ENCODE measurements at places on chromosomes 7 and 10. TPM values are rescaled to one million over a fixed set of nuclear protein-coding genes. Genes with fewer than 3 reads are reported as not detected.

DNA sequence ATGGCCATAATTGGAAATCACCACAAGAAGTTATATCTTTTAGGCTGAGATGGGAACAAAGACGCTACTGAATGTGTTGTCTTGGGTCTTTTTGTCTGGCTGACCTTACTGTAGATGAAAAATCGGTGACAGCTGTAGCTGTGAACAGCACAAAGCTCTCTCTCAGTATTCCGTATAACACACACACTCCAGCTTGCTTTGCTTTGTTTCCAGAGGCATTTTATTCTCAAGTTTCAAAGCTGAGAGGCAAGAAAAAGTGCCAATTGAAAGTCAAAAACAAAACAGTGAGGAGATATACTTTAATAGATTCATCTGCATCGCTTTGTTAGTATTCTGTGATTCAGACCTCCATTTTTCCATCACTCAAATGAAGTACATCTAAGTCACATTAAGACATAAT lies 39.6 kb upstream of the CABCOCO1 start:
- no peak for DNase-seq

The ADAP1 gene
- total RNA-seq = 1.7 TPM

DNA sequence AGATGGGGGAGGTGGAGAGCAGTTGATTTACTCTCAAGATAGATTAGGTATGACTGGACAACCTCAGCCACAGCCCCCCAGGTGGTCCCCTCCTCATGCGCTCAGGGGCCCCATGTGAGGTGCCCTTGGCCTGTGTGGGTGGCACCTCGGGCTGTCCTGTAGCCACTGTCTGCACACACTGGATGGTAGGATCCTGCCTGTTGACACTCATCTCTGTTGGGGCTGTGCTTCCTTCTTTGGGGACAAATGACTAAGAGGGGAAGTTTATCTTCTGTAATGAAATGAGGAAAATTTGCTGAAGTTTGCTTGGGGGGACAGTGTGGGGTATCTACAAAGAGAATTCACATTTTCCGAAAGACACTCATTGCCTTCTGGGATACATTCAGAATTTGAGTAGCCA lies 53.6 kb upstream of the ANTXRL start:
- no peak for DNase-seq

- DNase-seq = peak; percentile 63
Measured at GRCh38 chr7:82036146-82036886, 266.5 kb upstream of the HGF start.

DNA sequence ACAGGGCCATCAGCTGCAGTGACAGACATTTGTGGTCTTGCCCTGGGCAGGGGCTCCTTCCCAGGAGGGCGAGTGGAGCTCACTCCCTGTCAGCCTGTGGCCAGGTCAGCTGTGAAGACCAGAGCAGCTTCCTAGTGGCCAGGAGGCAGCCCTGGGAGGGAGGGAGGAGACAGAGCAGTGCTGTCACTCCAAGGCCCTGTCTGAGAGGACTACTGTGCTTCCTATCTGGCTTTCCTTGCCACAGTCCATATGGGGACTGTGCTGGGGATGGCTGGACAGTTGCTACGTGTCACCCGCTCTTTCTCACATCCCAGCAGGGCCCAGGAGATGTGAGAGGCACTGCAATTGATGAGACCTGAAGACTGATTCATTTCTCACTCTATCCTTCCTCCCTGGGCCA lies 15.2 kb upstream of the ADCYAP1R1 start:
- no peak for DNase-seq

The LRRC4 gene
- total RNA-seq = 0.65 TPM

DNA sequence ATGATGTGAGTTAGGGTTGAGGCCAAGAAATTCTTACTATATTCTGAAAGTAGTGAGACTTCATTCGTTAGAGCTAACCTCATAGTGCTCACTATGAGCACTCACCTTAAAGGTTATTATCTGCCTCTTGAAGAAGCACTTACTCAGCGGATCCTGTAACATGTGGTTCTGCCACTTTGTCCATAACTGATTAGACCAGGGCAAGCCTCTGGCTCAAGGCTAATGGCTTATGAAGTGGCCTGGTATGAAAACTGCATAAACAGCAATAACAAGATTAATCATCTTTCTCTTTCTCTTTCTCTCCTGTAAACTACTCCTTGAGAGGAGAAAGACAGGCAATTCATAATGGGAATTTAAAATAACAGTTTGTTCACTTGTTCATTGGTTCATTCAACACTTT lies 82.8 kb downstream of the MAPK8 start:
- DNase-seq = no peak

- no peak for DNase-seq
Measured at GRCh38 chr7:147731311-147731710, 859.3 kb upstream of the C7orf33 start.

DNA sequence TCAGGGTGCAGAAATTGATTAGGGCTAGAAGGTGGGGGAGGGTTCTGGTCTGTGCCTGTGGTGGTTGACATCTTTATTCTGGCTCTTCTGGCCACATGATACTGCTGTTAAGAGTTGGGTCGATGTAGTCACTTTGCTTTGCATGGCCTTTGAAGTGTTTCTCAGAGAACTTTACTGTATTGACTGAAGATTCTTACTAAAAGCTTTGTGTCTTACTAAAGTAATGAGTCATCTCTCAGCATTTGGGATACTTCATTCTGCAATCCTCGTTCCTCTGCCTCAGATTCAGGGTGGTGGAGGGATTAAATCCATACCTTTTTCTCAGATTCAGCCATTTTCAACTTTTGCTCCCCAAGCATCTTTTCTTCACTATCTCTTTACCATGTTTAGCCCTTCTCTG lies 38.6 kb downstream of the STEAP4 start:
- no peak for DNase-seq

- DNase-seq = peak; percentile 6
Measured at GRCh38 chr7:96284835-96285234, 37.1 kb downstream of the SLC25A13 start.

- no peak for DNase-seq
Measured at GRCh38 chr7:35037211-35037525, at the start of gene DPY19L1. Gene DPY19L1 (minus strand): TSS chr7:35037485. CDS start chr7:35037394, 91 bp downstream.

GRCh38 chr10:52040486-52040885 lies 273.6 kb upstream of the DKK1 start:
- no peak for DNase-seq

The CYP3A4 gene
- total RNA-seq = not detected

The FMC1 gene
- total RNA-seq = 11.3 TPM

GRCh38 chr10:79202188-79203013 lies 133.6 kb downstream of the ZMIZ1 start:
- DNase-seq = peak; percentile 55

The NUDT13 gene
- total RNA-seq = 1.7 TPM

The EGR2 gene
- total RNA-seq = under 0.01 TPM

GRCh38 chr7:143811-144453 lies 48.4 kb upstream of the FAM20C start:
- DNase-seq = no peak

DNA sequence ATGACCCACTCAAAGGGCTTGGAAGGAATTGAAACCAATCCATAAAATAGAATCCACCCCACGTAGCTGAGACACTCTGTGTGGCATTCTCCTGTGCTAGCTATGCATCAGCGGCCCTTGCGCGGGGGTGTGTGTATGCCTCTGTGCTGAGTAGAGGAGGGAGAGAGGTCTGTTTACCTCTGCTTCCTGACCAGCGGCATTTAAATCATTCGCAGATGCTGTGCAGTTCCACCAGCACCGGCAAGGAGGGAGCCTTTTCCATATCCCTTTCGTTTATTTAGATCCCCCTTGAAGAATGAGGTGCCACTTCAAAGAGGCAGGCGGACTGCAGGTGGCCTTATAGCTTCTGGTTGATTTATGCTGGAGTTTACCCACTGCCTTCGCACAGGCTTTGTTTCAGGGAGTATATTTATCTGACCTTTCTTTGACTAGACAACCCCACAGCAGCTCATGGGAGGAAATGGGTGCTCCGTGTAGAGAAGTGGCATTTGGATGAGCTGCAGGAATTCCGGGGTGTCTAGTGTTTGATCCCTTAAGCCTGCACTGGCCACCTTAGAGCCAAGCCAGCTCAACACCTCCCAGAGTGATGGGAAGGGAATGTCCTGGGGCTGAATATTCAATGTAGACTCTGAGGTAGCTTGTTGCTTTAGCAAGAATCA lies 11.4 kb downstream of the C10orf53 start:
- no peak for DNase-seq

DNA sequence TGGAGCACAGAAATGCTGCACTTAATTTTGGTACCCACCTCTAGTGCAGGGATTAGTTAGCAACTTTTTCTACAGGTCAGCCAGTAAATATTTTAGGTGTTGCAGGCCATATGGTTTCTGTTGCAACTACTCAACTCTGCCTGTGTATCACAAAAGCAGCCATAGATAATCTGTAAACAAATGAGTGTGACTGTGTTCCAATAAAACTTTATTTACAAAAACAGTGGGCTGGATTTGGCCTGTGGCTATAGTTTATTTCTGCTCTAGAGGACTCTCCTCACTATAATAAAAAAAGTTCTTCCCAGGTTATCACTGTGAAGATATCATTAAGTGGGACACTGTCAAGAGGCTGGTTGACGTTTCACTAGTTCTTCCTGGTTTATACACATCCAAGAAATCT lies 65.8 kb downstream of the DNAJC12 start:
- DNase-seq = no peak

DNA sequence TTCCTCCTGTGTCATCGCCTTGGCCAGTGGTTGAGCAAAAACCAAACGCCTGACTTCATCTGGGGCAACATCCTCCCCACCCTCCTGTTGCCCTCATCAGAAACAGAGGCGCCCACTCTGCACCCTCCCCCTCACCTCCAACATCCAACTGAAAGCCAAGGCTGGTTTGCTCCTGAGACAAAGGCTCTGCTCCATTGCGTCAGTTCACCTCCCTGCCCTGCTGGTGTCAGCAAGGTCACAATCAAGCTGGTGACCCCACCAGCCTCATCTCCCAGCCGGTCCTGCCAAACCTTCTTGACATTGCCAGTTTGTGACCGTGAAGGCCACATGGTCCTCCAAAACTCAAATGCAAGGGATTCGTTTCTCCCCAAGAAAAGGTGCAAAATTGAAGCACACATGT lies 131.7 kb upstream of the ADAM12 start:
- no peak for DNase-seq

The VOPP1 gene
- total RNA-seq = 104 TPM

DNA sequence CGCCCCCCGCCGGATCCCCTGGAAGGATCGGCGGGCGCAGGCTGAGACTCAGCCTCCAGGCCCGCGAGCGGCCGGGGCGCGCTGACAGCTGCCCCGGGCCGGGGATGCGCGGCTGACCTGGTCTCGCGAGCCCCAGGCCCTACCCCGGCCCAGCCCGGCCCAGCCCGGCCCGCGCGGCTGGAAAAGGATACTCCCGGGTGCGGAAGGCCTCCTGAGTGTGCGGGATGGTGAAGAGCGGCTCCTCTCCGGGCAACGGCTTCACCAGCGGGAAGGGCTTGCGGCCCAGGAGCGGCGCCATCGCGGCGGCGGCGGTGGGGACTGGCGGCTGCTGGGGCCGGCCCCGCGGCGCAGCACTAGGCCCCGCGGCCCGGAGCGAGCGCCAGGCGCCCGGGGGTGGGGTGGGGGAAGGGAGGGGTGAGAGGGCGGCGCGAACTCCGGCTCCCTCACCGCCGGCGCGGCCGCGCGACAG lies 423 bp downstream of the BAZ1B start:
- DNase-seq = peak; percentile 49

DNA sequence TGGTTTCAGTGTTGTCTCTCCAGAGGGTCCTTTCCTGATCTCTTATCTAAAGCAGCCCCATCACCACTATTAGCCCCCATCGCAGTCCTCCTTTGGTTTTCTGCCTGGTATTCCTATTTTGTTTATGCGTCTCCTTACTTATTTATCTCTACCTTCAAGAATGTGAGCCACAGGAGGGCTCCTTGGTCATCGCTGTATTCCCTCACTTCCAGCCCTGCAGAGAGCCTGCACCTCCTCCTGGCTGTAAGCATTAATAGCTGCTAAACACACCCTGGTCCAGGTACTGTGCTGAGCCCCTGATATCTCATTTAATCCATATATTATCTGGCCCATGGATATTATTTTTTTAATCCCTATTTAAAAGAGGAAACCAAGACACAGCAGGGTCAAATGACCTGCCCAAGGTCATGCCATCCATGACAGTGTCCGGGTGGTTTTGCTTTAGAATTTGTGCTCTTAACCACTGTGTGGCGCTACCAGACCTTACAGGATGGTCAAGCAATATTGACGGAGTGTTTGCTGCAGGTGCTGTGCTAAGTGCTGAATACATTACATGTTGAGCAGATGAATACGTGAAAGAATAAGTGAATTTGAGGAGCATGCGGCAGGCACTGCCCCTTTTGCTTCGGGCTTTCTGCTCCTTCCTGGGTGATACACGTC lies 227.2 kb downstream of the ADAM12 start:
- DNase-seq = peak; percentile 42

- peak; percentile 60 for DNase-seq
Measured at GRCh38 chr7:155412416-155413253, 45.3 kb upstream of the EN2 start.

- peak; percentile 39 for DNase-seq
Measured at GRCh38 chr7:98831641-98832221, 38.1 kb downstream of the TMEM130 start.

The HOXA3 gene
- 2.4 TPM for total RNA-seq

The ZNF804B gene
- not detected for total RNA-seq

The TET1 gene
- total RNA-seq = 0.60 TPM

The HOXA6 gene
- total RNA-seq = 2.4 TPM

DNA sequence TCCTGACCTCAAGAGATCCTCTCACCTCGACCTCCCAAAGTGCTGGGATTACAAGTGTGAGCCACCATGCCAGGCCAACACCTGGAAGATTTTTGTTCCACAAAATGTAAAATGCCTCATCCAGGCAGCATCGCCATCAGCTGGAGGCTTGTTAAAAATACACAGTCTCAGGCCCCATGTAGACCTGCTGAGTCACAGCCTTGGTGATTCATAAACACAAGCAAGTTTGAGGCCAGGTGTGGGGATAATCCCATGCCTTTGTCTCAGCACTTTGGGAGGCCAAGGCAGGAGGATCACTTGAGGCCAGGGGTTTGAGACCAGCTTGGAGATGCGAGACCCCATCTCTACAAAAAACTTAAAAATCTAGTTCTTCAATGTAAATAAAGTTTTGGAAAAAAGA lies 49.1 kb upstream of the FOXK1 start:
- DNase-seq = peak; percentile 55

- DNase-seq = no peak
Measured at GRCh38 chr10:28570598-28570997, 37.7 kb downstream of the WAC start.

- no peak for DNase-seq
Measured at GRCh38 chr10:75302029-75302428, 66.3 kb upstream of the COMTD1 start.

DNA sequence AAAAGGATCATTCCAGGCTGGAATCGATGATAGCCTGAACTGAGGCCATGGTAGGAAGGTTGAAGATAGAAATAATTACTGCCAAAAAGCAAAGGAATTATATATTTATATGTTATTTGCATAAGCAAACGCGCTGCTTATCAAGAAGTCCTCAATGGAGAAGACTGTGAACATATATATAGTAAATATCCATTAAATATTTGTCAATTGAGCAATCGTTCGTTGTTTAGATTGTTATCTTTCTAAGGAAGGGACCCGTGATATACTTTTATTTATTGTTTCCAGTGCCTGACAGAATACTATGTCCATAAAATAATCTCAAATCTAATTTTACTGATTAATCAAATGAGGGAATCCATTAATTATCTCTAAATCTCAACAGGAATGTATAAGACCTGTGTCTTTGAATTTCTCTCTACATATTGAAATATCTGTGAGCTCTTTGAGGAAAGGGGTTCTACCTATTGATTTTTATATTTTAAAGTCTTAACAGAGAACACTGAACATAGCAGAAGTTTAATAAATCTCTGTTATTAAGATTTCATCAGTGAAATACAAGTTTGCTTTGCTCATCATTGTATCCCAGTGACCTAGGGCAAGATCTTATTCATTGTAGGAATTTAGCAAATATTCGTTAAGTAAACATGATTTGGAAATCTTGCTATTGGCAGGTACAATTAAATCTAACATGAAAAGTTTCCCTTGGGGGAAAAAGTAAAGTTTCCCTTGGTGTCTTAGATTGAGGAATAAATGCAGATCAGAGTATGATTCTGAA lies 12.0 kb upstream of the HERC4 start:
- no peak for DNase-seq
